ENCODE measurements at places on chromosomes 7 and 10.
A peak's percentile ranks its signal among the peaks of the same experiment; 100 is the strongest.

DNA sequence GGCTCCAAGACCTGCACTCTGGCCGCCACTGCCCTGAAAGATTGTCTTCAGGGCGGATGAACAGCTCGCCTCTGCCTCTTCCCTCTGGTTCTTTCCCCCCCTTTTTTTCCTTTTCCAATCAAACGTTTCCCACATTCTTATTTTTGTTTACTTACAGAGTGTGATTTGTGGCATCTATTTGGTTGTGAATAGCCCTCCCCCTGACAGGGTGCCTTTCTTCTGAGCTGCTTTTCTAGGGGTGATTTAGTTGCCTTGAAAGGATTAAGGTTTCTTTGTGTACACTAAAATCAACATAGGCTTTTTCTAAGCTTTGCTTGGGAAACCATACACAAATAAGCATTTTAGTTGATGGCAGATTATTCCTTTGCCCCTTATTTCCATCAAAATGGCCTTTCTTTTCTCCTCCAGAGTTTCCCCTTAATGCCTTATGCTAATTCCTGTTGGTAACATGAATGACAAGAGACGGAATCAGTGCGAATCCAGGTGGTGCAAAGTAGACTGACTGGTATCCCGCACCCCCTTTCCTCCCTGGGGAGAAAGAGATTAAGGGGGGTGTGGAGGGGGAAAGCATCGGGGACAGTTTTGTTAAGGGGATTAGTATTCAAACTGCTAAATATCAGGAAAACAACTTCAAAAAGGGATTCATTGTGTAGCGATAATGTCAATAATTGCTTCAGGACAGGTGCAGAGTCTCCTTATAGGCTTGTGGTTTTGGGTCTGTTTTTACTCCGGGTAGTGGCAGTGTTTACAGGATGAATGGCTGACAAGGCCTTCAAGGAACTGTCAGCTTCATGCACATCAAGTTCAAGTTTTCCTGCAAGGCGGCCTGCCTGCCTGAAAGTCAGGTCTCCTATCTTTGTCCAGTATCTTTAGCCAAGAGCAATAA, 431.6 kb upstream of the GALNT17 start:
- DNase-seq: peak; percentile 63

- no peak for DNase-seq
Measured at GRCh38 chr10:34821587-34822585, 6.8 kb upstream of the PARD3 start.

DNA sequence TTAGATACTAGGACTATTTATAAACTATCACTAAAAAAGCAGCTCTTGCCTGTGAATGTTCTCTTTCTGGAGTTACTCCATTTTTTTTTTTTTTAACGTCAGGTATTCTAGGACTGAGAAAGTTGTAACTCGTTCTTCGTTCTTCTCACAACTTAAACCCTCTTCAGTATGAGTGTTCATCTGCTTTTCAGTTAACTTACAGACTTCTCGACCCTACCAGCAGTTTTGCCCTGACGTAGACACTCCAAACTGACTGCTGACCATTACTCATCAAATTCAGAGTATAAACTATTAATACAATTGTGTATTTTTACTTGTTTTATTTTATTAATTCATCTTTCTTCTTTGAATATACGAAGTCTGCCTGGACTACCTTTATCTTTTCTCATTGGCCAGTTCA, 353.1 kb downstream of the GPR37 start:
- no peak for DNase-seq

- no peak for DNase-seq
Measured at GRCh38 chr7:102146122-102146521, 140.5 kb upstream of the SH2B2 start.

DNA sequence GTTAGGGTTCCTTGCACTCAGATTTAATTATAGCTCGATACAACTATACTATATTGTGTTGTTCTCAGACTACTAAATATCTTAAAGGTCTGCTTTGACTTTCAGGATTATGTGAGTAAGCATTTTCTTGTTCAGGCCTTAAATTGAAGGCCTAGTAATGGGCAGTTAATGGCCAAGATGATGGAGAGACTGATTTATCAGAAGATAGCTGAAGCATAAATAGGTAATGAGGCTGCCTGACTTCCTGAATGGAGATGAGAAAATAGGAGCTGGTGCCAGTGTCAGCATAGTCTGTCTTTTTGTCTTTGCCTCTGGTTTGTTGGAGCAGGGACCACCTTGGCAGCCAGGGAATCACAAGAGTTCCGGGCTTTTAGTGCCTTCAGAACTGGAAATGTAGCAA, 32.2 kb downstream of the ADAM22 start:
- DNase-seq: no peak

GRCh38 chr10:124321433-124322089, 97.2 kb downstream of the OAT start:
- no peak for DNase-seq

GRCh38 chr10:61991166-61991565, 89.7 kb downstream of the ARID5B start:
- no peak for DNase-seq

DNA sequence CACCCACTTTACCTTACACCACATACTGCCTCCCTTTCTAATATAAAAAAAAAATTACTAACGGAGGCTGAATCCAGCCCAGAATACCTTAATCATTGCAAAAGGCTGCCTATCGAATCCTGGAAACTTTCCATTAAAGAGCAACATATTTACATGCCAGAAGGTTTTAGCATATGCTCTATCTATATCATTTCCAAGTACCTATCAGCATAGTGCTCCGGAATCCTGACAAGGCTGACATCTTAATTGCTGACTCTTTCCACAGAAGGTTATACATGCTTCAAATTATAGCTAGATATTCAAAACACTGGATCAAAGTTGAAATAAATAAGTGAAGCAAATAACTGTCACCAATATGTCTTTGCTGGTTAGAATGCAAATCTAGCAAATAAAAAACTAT, 170.9 kb upstream of the CDK1 start:
- no peak for DNase-seq

DNA sequence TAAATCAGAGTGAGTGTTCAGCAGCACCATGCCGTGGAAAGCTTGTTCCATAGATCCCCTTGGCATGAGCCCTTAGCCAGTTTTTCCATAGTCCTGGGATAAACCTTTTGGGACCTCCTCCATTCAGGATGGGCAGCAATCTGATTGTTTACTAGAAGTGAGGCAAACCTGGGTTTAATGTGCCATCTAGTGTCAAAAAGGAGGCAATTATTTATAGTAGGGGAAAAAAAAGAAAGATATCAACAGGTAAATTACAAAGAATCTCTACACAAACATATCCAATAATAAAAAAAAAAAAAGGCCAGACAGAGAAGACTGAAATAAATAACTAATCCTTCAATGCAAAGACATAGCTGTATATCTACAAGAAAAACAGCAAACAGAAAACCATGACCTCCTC, 229.0 kb upstream of the STK17A start:
- no peak for DNase-seq

- DNase-seq: no peak
Measured at GRCh38 chr10:61834519-61834918, 67.0 kb upstream of the ARID5B start.

Data from NCI-H2107 (cell line).